ENCODE measurements at places on chromosomes 4 and X.
A peak's percentile ranks its signal among the peaks of the same experiment; 100 is the strongest.

- DNase-seq, result no peak
These were observed 237.7 kb downstream of the DCTD start for GRCh38 chr4:182679533-182679932.

GRCh38 chr4:82044141-82044993 lies 329.4 kb downstream of the HNRNPD start:
- DNase-seq, result peak; percentile 65

- no peak for DNase-seq
These were observed 179.4 kb upstream of the PACRGL start for GRCh38 chr4:20520901-20521300.

GRCh38 chr4:138908134-138908533 lies 107.4 kb upstream of the NOCT start:
- DNase-seq, result no peak

- peak; percentile 21 for DNase-seq
These were observed 89.9 kb upstream of the TLR2 start for GRCh38 chr4:153594210-153594609.

- DNase-seq, result no peak
These were observed 130.3 kb upstream of the PDLIM3 start for GRCh38 chr4:185665655-185666054.

DNA sequence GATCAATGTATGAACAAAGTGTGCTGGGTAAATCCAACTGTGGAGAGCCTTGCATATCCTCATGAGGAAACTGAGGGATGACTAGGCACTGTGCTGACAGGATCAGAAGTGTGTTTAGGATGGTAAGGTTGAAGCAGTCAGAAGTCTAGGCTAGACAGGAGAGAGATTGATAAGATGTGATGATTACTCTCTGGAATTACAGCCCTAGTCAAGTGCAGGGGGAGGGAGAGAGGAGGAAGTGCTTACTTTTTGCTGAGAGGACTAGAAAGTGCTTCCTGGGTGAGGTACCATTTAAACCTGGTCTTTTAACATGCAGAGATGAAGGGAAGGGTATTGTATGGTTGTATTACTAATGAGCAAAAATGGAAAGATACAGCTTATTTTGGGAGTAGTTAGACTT lies 23.7 kb downstream of the FHIP1A start:
- no peak for DNase-seq
